ENCODE measurements at places on chromosomes 7 and 10. TPM values are rescaled to one million over a fixed set of nuclear protein-coding genes. Genes with fewer than 3 reads are reported as not detected.

DNA sequence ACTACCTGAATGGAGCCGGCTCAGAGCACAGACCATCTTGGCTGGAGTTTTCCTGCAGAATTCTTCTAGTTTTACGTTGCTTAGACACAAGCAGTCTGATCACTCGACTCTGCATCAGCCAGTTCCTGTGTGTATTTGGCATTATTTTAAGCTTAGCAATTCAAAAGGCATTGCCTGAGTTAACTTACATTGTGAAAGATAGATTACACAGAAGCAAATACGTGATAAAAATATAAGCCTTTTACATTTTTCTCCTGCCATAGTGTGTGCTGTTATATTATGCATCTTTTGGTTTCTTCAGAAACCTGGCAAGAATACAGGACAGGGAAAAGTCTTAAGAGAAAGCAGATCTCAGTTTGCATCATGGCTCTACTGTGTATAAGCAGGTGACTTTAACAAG is 98.1 kb downstream of the LRRC4 start:
- no peak for DNase-seq

DNA sequence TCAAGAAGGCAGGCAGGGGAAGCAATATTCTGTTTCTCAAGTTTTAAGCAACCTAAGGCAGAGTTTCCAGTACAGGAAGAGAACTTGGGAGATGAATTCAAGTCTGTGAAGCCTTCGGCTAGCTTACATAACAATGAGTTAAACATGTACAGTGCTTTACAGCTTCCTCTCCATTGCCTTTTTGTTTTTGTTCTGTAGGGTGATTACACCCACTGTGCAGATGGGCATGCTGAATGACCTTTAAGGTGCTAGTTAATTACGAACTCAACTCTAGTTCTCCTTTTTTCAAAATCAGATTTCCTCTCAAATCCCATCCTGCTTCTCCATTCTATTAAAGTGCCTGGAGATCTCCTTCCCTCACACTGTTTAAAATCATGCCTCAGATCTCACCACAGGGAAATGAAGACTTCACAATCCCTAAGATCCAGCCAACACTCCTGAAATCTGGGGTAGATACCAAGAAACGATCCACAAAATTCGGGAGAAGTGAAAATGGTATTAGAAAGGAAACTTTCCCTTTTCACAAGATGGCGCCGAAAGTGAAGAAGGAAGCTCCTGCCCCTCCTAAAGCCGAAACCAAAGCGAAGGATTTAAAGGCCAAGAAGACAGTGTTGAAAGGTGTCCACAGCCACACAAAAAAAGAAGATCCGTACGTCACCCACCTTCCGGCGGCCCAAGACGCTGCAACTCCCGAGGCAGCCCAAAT is 16.8 kb upstream of the MSMB start:
- DNase-seq, result no peak

Gene ZCCHC24
- total RNA-seq, result 57.0 TPM

Gene SEMA3C
- total RNA-seq, result 90.6 TPM

Gene NPC1L1
- total RNA-seq, result 0.49 TPM

Gene CPN1
- total RNA-seq, result not detected
